ENCODE measurements at places on chromosomes 7 and 10.

GRCh38 chr10:26859241-26860101, 1.3 kb downstream of the ABI1 start:
- DNase-seq, result no peak

GRCh38 chr7:150400008-150400787, 21.1 kb downstream of the ZNF775 start:
- DNase-seq, result no peak

DNA sequence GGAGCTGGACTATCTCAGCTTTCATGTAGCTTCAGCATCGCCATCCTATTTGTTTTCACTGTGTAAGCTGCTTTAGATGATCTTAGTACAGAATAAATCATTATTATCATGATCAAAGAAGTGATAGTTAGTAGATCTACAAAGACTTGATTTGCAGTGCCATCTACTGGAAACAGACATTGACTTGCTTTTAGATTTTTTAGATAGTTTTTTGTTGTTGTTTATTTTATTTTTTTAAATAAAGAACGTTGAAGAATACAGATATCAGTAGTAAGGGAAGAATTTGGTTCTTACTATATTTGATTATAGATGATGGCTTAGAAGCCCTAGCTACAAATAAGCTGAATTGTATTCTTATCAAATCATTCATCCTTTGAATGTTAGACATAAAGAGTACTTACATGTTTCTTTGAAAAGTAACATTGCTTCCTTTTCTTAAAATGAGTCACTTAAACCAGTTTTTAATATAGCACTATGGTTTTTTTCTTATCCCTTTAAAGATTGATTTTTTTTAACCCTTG, 6.3 kb upstream of the SFMBT2 start:
- DNase-seq, result no peak

- no peak for DNase-seq
Observed at GRCh38 chr10:119336599-119336998, 129.2 kb downstream of the GRK5 start.

- no peak for DNase-seq
Observed at GRCh38 chr7:30403477-30403876, 75.1 kb downstream of the NOD1 start.

DNA sequence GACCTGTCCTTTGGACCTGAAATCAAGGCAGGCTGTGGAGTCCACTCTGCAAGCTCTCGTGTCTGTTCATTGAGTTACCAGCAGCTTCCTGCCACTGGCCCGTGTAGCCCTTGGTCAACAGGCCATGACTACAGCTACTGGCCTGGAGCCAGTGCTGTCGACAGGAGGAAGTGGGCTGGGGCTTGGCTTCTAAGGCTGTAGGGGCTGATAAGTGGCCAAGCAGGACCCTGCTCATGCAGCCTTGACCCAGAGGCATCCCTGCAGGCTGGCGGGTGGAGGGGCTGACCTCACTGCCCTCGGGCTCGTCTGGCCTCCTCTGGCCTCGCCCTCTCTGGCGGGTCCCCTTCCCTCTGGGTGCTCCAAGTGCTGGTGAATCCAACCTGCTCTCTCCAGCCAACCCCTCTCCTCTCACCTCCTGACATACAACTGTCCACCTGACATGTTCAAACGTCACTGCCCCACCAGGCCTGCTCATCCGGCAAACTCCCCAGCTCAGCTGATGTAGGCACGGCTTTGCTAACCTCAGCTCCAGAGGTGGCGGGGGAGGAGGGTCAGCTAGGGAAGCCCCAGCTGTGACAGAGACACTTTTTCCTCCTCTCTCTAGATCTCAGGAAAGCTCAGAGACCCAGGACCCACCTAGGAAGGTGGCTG, 188.6 kb upstream of the LYZL2 start:
- no peak for DNase-seq

DNA sequence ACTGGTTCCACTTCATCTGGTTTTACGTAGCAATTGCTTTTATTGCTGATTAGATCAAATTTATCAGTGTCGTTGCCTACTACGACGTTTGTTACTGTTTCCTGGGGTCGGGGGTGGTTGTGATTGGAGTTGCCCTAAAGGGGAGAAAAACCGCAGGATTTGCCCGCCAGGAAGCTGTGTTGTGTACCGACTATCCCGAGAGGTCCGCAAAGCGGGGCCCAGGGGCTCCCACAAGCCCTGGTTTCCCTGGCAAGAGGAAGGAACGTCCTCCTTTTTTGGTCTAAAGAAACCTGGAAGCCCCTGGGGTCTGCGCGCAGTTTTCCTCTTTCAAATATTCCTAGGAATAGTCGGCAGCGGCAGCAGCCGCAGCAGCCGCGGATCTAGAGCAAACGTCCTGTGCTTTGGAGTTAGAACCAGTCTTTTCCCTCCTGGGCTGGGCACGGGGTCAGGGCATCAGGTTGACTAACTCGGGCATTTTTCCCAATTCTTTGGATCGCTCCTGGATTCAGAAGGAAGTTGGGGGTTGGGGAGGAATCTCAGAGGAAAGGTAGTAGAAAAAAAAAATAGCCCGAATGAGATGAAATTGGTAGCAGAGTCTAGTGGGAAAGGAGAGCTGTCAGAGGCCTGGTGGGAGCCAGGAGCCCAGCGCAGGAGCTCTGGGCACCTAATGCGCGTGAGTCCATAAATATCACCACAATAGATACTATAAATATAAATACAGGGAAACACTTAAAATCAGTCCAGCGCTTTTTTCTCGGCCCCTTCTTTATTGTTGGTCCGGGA, 4.6 kb downstream of the VAX1 start:
- DNase-seq, result no peak

- no peak for DNase-seq
Observed at GRCh38 chr7:117395743-117396142, 31.6 kb downstream of the ASZ1 start.

Data from NCI-H1930 (cell line).